ENCODE measurements at places on chromosomes 2 and 18.

- DNase-seq: no peak
Observed at GRCh38 chr18:23585007-23585871, 1.1 kb downstream of the NPC1 start.

- DNase-seq: no peak
Observed at GRCh38 chr2:7625392-7626138, 708.4 kb downstream of the RNF144A start.

- no peak for DNase-seq
Observed at GRCh38 chr18:42072407-42072806, 117.4 kb downstream of the PIK3C3 start.

GRCh38 chr2:85666435-85667316, 1.3 kb downstream of the SFTPB start:
- DNase-seq: no peak

GRCh38 chr2:118593257-118593656, 254.2 kb downstream of the EN1 start:
- DNase-seq: no peak

GRCh38 chr2:67311536-67311935, 85.6 kb upstream of the ETAA1 start:
- DNase-seq: no peak

DNA sequence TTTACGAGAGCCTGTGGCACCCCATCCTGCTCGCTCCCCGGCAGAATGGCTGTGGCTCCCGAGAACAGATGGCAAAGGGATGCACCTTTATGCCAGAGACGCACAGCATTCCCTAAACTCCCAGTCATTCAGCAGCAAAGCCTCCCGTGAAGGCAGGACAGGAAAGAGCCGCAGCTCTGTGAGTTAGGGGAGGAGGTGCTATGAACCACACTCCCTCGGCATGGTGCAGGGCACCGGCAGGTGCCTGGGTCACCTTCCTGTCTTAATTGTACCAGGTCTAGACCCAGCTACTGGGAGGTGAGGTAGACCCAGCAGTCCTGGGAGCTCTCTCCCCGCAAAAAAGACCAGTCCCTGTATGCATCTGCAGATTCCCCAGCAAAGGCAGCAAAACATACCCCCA, 149.8 kb downstream of the TWIST2 start:
- DNase-seq: no peak

DNA sequence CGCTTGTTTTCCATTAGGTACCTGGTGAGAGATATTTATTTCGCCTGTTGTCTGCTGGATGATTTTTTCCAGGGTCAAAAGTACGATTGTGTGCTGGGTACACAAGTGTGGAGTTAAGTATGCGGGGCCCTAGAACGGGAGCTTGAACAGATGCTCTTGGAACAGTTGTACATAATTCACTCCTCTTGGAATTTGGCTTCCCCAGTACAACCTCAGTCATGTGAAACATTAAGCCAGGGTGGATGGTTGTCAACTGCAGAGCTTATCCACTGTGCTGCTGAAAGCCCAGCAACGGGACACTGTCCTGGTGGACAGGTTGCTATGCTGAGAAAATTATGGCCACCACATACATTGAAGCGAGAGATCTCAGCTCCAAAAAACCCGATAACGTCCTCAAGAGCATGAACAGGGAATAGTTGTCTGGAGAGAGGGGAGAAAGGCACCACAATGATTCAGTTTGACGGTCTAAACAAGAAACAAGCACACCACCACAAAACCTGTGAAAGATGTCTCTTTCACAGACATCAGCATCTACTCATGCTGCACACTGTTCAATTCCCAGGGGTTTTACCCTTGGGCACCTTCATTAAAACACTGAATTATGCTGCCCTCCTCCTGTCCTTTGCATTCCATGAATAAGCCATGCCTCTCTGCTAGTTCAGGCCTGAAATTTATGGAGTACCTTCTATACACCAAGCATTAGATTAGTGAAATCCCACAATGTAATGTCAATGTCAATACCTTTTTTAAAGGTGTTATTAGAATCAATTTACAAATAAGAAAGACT, 176.8 kb upstream of the TRIB2 start:
- DNase-seq: no peak

DNA sequence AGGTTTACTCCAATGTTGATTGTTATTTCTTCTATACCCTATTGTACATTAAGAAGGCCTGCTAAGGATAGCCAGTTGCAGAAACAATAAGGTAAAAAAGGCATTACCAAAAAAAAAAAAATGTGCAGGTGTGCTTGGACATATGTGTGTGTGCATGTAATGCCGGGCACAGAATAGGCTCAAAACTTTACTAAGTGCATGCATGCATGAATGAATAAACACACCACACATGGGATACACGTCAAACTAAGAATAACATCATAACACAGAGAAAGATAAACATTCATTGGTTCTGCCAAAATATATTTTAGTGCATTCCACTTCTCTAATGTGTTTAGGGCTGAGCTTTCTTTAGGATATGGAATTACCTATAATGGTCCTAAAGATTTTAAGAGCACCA, 298.2 kb downstream of the TCF4 start:
- no peak for DNase-seq
